ENCODE measurements at places on chromosomes 2 and 18.

GRCh38 chr2:237731663-237732062, 66.9 kb upstream of the RBM44 start:
- no peak for DNase-seq

DNA sequence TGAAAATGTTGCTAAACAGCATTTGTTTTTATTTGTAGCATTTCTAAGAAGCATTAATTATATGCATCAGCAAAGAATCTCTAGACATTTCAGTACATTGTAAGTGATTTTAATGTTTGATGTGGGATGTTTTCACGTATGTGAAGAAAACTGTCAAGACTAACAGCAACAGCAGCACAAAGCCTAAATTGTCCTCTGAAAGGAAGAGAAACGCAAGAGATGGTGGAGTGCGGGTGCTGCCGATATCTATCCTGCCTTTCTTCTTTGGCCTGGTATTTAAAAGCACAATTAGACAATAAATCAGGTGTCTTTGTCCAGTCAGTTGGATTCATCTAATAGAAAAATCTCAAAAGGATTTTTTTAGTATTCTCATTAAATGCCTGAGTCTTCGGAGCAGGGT, 3.1 kb downstream of the TWIST2 start:
- no peak for DNase-seq

DNA sequence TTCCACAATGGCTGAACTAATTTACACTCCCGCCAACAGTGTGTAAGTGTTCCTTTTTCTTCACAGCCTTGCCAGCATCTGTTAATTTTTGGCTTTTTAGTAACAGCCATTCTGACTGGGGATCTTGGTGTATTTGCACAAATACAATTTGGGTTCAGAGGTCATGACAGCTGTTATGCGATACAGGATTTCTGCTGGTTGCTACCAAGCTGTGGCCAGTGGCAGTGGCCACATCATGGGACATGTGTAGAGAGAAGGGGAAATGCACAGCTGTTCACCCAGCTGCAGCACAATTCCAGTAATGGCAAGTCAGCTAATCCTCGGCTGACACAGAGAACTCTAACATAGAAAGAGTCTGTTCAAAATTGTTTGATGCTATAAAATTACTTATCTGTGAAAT, 21.0 kb upstream of the SELENOI start:
- no peak for DNase-seq

DNA sequence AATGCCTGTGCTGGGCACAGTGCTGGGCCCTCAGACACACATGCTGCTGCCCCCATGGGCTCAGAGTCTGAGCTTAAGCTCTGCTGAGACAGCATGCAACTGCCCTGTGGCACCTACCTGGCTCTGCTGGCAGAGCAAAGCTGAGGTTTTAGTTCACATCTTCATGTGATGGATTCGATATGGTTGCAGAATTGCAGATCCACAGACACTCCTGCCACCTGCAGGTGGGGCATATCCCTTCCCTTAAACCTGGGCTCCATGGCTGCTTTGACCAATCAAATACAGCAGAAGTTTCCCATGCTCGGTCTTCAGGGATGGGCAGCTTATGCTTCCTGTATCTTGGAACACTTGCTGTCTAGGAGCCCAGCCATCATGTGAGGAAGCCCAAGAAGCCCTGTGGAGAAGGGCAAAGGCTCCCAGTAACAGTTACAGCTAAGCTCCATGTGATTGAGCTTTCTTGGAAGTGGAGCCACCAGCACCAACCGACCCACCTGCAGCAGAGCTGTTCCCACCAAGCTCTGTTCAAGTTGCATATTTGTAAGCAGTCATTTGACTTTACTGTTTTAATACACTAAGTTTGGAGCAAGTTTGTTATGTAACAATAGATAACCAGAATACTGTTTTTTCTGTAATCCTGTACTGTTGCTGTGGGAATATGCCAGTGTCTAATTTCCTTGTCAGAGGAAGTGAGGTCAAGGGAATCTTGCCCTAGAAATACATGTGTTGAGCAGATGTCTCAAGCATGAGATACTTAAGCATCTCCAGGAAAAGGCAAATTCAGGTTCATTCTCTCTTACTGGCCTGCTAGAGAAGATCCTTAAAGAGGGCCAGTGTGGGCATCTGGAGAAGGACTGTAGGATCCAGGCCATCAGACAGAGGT, 79.3 kb downstream of the SH3RF3 start:
- DNase-seq: peak; percentile 49

- no peak for DNase-seq
Measured at GRCh38 chr2:26299471-26300101, 46.4 kb upstream of the SELENOI start.

GRCh38 chr2:99809259-99809900, 319.6 kb upstream of the REV1 start:
- no peak for DNase-seq

- no peak for DNase-seq
Measured at GRCh38 chr2:73292316-73292905, 937 bp downstream of the EGR4 start.

GRCh38 chr18:44805643-44806042, 125.0 kb downstream of the SETBP1 start:
- DNase-seq: no peak

- DNase-seq: no peak
Measured at GRCh38 chr2:25960920-25961319, 21.4 kb downstream of the KIF3C start.

DNA sequence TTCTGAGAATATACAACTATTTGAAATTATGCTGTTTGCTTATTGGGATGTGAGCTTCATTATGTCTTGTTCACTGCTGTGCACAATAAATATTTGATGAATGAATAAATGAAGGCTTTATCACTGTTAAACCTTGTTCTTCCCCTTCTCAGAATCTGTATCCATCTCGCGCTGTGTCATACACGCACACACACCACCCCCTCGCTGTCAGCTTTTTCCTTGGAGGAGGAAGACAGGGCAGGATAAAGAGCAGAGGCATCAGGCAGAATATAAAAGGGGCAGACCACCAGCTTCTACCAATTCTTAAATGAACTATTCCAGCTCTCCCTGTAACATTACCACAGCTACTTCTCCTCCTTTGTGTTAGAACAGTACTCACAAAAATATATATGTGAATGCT, 75.0 kb downstream of the CD226 start:
- DNase-seq: no peak

DNA sequence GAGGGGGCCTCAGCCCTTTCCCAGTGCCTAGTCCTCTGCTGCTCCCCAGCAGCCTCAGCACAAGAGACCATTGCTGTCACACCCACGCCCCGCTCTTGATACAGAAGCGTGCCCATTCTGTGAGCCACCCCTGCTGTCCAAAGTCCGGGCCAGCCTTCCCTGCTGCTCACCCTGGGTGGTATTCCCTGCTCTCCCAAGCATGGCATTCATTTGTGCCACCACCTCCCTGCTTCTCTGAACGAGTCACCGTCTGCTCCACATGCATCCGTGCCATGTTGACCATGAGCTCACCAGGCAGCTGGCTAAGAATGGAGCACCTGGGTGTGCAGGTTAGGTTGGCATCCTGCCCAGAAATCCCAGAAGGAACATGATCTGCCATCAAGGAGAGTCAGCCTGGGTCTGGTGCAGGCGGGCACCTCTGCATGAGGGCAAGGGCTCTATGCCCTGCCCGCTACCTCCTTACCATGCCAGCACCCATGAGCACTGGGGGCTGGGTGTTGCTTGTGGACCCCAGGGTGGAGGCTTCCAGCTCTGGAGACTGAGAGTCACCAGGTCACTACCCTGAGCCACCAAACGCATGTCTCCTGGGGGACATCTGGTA, 63.0 kb downstream of the TWIST2 start:
- no peak for DNase-seq

- DNase-seq: no peak
Measured at GRCh38 chr2:150526006-150526405, 38.5 kb upstream of the RND3 start.

- peak; percentile 43 for DNase-seq
Measured at GRCh38 chr2:86078774-86079545, 26.7 kb downstream of the POLR1A start.

DNA sequence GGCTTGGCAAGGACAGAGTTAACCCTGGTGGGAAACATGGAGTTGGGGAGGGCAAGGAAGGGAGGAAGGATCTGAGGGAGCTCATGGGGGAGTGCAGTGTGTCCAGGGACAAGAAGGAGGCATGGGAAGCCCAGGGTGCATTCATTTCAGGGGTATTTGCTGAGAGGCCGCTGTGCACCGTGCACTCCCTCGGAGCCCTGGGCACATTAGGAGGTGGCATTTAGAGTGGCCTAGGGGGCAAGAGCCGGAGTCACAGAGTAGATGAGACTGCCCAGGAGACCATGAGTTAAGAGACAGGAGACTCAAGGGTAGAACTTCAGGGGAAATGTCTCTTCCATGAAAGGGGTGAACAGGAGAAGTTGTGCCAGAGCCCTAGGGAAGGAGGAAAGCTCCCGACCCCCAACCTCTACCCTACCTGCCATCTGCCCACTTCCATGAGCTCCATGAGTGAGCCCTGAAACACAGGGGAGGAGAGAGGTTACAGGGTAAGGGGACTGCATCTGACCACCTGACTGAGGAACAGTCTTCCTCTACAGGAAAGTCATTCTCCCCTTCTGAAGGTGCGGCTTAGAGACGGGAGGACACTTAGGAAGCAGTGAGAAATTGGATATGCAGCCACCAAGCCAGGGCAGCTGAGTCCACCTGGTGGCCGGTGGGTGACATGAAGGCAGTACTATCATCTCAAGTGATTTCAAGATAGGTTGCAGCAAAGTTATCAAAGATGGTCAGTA, 58.5 kb upstream of the COPS8 start:
- peak; percentile 75 for DNase-seq

GRCh38 chr18:35730691-35731370, 149.3 kb downstream of the GALNT1 start:
- no peak for DNase-seq

DNA sequence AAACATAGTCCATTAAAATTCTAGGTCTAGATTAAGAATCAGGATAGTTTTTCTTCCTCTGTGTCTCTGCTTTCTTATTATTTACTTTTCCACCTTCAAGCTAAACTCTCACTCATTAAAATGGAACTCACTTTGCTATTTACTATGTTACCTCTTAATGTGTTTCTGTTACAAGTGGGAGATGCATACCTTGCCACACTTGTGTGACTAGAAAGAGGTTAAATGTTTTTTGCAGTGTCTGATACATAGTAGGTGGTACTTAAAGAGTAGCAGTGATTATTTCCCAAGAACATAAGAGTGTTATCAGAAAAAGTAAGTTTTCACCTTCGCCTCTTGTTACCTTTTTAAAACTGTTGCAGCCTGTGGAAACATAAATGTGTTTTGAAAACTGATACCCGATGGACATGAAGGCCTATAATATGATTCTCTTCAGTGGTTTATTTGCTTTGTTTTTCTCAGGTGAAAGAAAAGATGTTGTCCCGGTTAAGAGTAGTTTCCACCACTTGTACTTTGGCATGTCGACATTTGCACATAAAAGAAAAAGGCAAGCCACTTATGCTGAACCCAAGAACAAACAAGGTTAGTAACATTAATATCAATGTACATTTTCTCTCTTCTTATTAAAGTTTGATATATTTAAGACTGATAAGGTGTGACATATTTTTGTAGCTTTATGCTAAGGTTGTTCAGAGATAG, 16.6 kb downstream of the ME2 start:
- DNase-seq: no peak

GRCh38 chr2:209726311-209726710, 45.3 kb upstream of the UNC80 start:
- DNase-seq: no peak

DNA sequence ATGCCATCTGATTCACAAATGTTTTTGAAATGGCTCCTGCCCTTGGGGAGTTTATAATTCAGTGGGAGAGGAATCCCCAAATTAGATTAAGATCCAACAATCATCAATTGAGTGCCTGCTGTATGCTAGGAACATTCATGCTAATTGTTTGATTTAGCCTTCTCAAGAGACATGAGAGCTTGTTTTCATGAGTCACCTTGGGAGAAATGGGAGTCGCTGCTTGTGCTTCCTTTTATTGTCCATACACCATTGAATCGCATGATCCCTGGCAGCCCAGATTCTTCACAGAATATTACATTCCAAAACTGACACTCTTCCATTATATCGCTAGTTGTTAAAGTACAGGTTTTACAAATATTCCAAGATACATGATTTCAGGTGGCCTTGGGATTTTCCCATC, 106.0 kb upstream of the MAP3K20 start:
- DNase-seq: no peak

DNA sequence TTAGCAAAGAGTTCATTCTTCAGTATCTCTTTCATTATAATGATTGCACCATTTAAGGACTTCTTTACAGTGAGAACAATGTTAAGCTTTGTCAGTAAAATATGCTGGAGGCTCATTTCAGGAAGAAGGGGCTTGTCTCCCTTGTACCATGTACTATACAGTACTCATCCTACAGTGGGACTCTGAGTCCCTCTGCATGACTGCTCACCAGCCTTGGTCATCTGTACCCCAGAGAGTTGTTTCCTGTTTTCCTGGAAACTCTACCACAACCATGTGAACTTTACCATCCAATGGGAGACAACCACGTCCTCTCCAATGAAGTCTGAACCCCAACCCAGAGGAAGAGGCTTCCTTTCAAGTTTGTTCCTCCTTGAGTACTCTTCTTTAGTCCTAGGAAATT, 1171.1 kb upstream of the CRIM1 start:
- no peak for DNase-seq

- DNase-seq: no peak
Measured at GRCh38 chr2:45696708-45697107, 45.2 kb downstream of the PRKCE start.

- no peak for DNase-seq
Measured at GRCh38 chr2:85447222-85447585, 28.7 kb downstream of the SH2D6 start.

GRCh38 chr2:49812730-49813129, 658.4 kb upstream of the FSHR start:
- no peak for DNase-seq

Data from D341Med (cell line).